Effector CD8-positive, alpha-beta T cell (primary cell): ENCODE measurements at places on chromosomes 2 and 18.

DNA sequence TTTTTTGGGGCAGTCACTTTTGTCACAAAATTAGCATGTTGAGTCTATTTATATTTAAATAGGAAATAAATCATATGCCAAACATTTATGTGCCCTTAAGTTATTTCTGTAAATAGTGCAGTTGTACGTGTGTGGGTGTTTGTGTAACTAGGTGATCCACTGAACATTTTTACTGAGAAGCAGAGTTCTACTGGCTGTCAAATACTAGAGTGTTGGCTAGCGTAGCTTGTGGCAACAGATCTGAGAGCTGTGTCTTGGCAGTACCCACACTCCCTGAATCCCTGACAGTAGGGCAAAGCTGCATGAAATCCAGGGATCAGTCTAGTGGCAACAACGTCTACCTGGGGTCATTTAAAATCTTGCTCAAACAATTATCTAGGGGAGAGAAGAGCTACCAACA is 273.1 kb upstream of the SLC8A1 start:
- DNase-seq = no peak

DNA sequence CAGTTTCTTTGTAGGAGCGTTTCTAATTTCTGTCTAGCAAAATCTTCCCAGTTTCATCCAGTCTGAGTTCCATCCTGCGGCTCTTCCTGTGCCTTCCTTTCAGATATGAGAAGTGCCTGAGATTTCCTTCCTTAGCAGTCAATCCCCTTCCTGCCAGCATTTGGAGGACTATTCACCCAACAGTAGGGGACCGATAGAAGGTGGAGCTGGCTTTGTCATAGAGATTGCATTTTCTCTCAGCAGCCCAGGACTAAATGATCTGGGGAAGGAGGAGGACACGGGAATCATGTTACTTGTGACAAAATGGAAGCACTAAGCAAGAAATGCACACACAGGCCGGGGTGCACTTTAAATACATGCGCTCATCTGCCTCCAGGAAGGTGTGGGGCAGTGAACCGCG is 5.6 kb upstream of the SMIM21 start:
- DNase-seq = no peak

GRCh38 chr2:230685178-230685577 is 27.5 kb upstream of the CAB39 start:
- DNase-seq = no peak

GRCh38 chr18:62850619-62851306 is 135.4 kb downstream of the PHLPP1 start:
- DNase-seq = no peak

DNA sequence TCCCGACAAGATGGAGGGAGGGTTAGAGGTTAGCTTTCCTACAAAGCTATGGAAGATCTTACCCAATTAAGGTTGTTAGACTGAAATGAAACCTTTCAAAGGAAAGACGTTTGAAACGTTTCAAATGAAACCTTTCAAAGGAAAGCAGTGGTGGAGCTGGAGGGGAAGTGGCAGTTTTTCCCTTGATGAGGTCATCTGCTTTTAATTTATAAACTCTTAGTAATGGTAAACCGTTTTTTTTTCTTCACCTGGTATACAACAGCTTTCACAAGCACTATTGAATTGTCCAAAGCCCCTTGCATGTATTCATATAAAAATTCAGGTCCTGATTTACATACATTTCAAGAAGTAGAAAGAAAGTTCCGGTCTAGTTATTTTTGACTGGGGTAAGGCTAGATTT is 7.4 kb downstream of the PMAIP1 start:
- DNase-seq = no peak

GRCh38 chr2:61295981-61296380 is 134.0 kb downstream of the C2orf74 start:
- no peak for DNase-seq

DNA sequence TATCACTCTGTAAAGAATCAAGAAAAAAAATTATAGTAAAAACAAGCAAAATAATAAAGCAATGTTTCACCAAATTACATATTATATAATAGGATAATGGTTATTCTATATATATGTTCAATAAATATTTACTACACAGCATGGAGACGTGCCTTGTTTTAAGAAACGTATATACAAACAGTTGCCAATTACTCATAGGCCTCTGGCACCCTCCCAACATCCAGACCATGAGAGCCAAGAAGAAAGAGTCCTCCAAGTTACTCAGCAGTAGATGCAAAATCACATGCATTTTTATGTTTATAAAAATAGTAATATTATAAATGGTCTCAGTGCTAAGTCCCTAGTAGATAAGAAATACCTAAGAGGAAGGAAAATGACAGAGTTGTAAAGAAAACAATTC is 64.8 kb downstream of the REV1 start:
- no peak for DNase-seq

GRCh38 chr2:230898713-230899091 is 26.3 kb downstream of the GPR55 start:
- DNase-seq = no peak

GRCh38 chr18:46660957-46661749 is 4.1 kb upstream of the LOXHD1 start:
- no peak for DNase-seq

DNA sequence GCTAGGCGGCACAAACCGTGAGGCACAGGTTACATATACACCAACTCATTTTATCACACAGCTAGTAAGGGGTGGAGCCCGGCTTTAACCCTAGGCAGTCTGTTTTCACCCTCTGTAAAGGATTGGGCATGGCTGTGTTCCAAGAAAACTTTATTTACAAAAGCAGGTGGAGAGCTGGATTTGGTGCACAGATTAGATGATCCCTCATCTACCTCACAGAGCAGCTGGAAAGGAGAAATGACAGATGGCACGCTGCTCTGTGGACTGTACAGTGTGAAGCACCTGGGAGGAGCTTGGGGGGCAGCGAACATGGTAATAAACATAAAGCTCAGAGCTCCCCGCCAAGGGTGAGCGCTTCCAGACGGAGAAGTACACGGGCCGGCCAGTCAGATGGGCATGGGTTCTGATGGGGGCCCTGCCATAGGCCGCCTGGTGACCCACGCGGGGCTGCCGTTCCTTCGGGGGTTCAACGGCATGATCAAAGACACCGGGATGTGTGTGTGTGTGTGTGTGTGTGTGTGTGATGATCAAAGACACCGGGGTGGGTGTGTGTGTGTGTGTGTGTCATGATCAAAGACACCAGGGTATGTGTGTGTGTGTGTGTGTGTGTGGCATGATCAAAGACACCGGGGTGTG is 862 bp upstream of the TMEM177 start:
- DNase-seq = peak; percentile 40

DNA sequence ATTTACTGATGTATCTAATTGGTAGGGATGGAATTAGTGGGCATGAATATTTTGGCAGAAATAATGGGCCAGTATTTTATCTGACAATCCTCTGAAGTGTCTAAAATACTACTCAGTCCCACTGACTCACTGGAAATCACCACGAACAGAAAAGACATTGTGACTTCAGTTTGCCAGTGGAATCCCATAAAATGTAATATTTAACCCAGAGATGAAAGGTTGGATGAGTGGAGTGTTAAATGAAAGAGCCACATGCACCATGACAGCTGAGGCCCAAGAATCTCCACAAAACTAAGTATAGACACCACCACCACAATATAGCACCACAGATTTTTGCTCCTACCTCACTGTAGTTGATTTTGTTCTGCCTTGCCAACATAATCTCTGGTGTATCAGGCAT is 103.9 kb downstream of the NEB start:
- DNase-seq = no peak

DNA sequence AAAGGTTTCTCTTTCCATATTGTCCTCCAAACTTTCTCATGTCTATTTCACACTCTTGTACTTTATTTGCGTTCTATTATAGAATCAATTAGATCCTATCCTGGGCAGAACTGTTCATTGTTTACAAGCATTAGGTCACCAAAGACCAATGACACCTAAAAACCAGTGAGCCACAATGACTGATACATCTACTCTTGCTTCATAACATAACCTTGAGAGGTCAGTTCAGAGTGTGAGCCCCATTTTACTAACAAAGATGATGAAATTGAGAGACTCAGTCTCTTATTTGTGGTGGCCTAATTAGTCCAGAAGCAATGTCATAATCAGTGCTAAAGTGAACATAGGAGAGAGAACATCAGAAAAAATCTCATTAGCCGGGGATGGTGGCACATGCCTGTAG is 248.9 kb upstream of the RBBP8 start:
- DNase-seq = no peak

DNA sequence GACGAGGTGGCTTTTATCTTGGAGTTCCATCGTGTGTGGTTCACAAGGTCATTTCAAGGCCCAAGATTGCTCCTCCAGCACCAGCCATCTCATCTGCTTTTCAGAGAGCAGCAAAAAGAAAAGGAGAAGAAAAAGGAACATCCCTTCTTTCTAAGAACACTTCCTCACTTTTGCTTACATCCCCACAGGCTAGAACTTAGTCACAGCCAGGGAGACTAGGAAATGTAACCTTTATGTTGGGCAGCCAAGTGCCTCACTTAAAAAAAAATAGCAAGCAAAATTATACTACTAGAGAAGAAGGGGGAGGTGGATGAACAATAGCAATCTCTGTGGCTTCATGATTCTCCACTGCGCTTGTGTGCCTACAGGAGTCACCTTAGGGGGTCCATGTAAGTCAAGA is 141.8 kb downstream of the SMAD2 start:
- DNase-seq = no peak

DNA sequence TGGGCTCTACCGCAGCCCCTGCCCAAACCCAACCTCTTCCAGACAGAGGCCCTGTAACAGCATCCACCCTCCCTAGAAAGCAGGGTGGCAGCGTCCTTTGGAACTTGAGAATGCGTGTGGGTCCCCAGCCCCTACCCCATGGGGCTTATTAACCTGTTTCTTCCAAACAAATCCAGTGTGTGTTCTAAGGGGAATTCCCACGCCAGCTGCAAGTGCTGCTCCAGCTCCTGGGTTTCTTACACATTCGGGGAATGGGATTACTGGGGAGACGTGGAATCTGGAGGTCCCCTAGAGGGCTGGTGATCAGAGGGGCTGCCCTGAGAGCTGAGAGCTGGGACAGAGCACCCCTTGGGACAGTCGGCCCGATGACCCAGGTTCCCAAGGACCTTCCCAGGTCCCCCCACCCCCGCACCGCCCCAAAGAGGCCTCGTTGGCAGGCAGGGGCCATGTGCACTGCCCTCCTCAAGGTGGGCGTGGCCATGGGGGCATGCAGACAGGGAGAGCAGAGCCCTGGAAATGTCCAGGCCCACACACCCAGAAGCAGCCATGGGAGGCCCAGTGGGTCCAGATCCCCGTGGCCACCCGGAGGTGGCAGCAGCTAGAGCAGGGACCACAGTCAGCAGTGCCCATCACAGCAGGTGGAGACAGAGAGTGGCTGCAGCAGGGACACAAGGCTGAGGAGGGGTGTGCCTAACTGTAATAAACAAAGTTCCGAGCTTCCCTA is 18.8 kb upstream of the TEX44 start:
- no peak for DNase-seq

GRCh38 chr18:40607542-40608148 is 1347.4 kb upstream of the PIK3C3 start:
- no peak for DNase-seq

DNA sequence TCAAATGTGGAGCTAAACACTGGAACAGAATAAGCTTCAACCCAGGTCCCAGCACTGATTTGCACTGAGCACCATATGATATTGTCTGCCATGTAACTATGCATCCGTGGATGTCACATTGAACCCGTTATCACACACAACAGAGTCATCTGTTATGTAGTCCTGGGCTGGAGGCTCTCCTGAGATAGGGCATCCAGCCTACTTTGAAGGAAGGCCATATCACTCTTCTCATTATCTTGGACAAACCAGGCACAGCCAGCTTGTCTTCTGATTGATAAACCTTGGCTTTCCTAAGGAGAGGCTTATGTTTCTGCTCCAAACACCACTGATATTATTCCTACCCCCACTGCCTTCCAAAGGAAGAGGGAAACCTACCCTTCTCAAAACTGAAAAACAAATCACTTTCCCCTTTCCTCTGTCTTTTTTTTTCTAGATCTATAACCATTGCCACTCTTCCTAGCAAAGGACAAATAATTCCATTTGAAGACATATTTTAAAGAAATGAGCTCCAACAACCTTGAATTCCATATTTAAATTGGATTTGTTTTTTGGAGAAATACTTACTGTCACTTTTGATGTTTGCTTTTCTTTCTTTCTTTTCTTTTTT is 16.4 kb downstream of the RSAD2 start:
- no peak for DNase-seq

GRCh38 chr2:11677136-11678055 is 7.4 kb upstream of the NTSR2 start:
- DNase-seq = no peak

- no peak for DNase-seq
Observed at GRCh38 chr2:239938651-239939486, 86.3 kb downstream of the NDUFA10 start.

GRCh38 chr2:238407566-238407965 is 19.2 kb upstream of the ASB1 start:
- DNase-seq = no peak

DNA sequence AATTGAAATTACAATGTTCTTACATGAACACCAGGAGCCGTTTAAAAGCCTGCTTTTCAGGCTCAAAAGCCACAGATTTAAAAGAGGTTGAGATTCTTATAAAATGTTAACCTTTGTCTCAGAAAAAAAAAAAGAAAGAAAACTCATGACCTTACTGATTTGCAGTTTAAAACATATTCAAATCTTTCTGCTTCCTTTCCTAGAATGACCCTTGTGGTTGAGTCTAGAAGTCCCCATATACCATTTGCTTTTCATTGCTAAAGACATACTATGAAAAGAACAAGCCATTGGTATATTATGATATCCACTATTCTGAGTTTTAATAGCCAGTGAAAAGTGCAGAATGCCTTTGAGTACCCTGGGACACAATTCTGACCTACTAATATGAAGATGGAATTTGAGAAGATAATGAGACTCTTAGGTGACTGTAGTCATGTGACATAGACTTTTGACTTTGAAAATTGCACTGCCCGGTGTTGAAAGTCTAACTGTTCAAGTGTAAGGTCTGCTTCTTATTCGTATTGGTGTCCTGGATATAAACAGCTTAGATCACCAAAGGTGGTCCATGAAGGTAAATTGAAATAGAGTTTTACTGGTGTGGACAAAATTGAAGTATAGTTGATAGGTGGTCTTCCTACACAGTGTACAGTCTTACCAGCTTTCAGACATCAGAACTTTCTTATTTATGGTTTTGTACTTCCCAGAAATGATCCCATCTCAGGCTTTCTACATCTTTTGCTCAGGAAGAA is 117.0 kb downstream of the DOCK10 start:
- DNase-seq = no peak

DNA sequence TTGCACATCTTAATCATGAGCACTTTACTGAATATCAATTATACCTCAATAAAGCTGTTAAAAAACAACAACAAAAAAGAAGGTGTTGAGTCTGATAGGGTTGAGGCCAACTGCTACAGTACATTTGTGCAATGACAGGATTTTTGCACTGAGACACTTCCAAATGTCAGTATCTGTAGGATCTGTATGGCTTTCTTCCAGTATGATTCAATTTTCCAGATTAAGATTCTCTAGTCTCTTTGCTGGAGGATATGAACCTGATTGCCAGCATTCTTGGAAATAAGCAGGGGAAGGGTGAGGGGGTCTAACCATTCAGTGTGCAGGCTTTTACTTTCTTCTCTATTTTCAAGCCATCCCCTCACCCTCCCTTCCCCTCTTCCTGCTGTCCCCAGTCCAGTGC is 85.1 kb downstream of the SEMA4F start:
- no peak for DNase-seq

GRCh38 chr2:55985406-55985805 is 61.8 kb upstream of the EFEMP1 start:
- no peak for DNase-seq
